ENCODE measurements at places on chromosomes 16 and 17.

DNA sequence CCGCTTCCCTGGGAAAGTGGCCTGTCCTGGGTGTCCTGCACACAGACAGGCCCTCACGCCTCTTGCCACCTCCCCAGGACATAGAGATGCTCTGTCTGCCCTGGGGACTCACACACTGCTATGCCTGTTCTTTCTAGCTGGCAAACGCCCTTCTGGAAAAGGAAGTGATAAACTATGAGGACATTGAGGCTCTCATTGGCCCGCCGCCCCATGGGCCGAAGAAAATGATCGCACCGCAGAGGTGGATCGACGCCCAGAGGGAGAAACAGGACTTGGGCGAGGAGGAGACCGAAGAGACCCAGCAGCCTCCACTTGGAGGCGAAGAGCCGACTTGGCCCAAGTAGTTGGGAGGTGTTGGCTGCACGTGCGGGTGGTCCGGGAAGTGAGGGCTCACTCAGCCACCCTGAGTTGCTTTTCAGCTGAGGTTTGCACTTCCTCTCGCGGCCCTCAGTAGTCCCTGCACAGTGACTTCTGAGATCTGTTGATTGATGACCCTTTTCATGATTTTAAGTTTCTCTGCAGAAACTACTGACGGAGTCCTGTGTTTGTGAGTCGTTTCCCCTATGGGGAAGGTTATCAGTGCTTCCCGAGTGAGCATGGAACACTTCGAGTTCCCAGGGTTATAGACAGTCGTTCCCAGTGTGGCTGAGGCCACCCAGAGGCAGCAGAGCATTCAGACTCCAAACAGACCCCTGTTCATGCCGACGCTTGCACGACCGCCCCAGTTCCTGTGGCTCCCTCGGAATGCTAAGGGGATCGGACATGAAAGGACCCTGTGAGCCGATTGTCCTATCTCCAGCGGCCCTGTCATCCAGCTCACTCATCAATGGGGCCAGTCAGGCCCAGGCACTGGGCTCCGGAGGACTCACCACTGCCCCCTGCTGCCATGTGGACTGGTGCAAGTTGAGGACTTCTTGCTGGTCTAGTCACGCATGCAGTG, 3.5 kb upstream of the RPL13 start:
- peak; percentile 76 for DNase-seq

- no peak for DNase-seq
Observed at GRCh38 chr17:6387442-6387841, 47.5 kb downstream of the AIPL1 start.

DNA sequence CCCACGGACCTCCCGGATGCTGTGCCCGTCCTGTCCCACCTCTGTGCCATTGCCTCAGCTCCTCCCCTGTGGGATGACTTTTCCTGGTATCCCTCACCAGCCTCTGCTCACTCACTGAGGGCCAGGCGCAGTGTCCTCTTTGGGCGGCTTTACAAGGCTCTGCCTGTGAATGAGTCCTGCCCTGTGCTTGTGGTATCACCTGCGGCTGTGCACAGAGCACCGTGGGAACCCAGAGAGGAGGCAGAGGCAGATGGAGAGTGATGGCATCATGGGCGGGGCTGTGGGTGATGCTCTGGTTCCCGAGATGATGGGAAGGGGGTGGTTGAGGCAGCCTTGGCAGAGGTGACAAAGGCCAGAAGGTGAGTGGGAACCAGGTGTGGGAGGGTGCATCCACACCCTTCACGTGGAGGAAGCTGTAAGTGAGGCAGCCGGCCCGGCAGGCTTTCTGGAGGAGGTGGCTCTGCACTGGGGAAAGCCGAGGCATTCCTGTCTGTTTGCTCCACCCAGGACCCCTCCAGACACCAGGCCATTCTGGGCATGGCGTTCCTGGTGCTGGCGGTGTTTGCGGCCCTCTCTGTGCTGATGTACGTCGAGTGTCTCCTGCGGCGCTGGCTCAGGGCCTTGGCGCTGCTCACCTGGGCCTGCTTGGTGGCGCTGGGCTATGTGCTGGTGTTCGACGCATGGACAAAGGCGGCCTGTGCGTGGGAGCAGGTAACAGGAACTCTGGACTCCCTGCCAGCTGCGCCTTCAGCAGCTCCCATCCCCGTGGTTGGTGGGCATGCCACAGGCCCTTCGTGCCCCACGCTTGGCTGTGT, 23.8 kb downstream of the ADCY7 start:
- no peak for DNase-seq

GRCh38 chr17:73541111-73541510, 103.1 kb downstream of the SDK2 start:
- no peak for DNase-seq

DNA sequence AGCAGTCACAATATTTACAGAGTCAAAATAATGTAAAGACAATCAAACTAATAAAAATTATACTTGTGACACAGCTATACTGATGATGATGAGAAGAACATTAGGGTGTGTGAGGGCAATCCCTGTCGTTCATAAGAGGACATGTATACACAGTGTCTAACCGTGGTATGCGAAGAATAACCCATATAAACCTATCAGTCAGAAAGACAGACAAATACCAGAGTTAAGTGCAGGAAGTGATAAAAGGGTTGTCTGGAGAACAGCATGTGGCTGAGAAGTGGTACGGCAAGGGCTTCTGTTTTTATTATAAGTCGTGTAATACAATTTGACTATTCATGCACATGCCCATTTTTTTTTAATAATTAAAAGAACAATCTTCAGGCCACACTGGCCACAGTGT, 46.7 kb downstream of the LMF1 start:
- peak; percentile 26 for DNase-seq

DNA sequence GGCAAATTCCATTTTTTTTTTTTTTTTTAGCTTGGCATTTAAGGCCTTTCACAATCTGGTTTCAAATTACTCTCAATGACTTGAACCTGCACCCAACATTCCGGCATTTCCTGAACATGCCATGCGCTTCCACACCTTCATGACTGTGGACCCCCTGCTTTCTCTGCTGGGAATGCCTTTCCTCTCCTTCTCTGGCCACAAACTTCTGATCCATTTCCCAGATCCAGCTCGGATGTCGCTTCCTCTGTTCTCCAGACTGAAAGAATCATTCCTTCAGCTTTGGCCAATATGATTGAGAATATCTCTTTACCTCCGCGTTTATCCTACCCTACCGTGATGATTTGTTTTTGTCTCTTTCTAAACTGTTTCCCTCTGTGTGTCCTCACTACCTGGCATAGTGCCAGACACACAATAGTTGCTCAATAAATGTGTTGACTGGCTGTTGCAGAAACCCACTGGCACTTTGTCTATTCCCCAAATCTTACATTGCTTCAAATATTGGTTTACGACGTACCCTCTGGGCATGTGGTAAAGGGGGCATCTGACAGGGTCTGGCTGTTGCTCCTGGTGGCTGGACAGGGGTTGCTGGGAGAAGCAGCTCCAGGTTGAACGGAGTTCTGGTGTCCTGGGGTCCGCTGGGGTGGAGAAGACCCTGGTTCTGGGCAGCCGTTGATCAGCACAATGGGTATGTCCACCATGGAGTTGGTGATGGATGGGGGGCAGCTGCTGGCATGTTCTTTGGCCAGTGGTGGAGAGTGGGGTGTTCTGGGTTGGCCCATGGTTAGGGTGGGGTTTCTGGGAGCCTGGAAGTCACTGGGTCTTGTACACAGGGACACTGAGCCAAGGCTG, 14.7 kb downstream of the TNS4 start:
- DNase-seq, result peak; percentile 76

DNA sequence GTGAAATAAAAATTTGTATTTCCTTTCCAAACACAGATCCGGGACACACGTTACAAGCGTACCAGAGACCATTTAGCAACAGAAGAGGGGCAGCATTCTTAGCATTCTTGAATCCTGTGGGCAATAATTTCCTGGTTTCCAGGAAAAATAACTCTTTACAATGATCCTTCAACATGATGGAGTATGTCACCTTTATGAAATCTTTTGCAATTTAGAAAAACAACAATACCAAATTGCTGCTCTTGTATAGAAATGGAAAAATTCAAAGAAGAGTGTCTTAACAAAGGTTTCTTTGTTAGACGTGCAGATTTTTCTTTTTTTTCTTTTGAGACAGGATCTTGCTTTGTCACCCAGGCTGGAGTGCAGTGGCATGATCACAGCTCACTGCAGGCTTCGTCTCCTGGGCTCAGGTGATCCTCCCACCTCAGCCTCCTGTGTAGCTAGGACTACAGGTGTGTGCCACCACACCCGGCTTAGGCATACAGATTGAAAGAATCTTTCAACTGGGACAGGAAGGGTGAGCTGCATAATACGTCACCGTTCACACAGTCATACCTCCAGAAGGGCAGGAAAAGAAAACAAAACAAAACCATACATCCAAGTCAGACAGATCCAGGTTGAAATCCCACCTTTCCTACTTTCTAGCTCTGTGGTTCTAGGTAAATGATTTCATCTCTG, 10.8 kb upstream of the GCSH start:
- no peak for DNase-seq

- DNase-seq, result peak; percentile 58
Observed at GRCh38 chr17:81967533-81968395, 6.8 kb upstream of the NOTUM start.

DNA sequence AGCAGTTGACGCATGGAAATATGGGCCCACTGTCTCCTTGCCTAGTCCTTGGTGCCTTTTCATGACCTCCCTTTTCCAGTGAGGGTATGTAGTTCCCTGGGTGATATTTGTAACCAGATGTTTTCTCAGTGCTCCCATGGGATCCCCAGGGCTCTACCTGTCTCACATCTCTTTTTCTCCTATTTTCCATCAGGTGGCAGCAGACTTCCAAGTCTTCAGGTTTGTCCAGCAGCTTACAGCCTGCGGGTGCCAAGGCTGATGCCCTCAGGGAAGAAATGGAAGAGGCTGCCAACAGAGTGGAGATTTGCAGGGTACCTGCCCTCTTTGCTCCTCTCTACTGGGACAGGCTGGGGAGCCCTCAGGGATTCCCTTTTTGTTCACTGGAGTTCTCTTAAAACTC, 89.1 kb downstream of the ELAC2 start:
- DNase-seq, result peak; percentile 6

DNA sequence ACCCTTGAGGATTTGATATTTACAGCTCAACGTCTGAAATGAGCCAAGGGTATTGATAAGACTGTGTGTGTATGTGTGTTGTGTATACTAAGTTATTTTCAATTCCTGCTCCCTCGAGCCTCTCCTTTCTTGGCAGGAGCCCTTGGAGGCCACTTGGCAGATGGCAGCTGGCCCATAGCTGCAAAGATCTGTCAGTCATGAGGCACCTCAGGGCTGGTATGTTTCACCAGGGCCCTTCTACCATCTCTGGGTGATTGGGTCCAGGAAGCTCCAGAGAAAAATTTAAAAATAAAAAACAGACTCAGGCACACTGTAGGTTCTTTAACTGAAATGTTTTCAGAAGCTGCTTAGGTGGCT, 355.7 kb downstream of the HAPSTR1 start:
- no peak for DNase-seq

DNA sequence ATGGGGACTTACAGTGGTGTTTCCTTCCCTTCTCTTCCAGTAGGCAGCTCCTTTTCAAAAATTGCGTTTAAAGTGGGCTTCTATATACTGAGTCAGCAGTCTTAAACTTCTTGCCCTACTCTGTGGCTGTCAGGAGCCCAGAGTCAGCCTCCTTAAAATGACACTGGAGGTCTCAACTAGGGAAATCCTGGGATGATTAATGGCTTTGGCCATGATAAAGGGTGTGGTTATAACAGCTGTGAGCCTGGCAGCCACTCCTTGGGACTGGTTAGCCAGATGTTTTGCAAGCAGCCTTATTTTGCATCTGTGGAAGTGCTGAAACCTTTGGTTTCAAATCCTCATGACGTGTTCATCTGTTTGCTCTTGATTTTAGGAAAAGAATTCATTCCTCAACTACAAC, 25.0 kb downstream of the TAC4 start:
- DNase-seq, result no peak

- peak; percentile 57 for DNase-seq
Observed at GRCh38 chr17:55770196-55770870, 19.5 kb downstream of the PCTP start.

DNA sequence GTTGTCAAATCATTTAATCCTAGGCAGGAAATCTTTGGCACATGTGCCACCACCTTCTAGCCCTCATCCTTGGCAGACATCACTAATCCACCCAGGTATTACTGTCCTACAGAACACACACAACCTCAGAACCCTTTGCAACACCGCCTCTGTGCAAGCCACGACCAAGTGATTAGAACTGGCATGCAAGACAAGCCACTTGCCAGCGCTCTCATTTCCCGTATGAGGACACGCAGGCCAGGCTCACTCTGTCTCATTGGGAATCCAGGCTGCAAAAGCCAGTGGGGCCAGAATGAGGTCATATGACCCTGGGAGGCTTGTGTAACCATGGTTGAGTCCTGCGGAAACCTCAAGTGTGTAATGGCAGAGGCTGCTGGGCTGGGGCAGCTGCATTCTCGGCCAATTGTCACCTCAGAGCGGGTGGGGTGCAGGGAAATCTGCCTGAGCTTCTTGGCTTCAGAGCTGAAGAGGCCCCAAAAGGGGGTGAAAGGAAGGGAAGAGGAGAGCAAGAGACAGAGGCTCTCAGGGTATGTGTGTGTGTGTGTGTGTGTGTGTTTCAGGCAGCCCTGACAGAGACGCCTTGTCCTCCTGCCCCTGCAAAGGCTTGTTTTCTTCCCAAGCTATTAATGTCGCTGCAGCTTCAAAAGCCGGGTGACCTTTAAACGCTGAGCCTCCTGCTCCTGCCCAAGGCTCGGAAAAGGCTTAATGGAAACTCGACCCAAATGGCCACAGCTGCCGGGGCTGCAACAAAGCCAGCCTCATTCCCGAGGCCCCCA, 43.2 kb upstream of the MRPS23 start:
- peak; percentile 98 for DNase-seq

DNA sequence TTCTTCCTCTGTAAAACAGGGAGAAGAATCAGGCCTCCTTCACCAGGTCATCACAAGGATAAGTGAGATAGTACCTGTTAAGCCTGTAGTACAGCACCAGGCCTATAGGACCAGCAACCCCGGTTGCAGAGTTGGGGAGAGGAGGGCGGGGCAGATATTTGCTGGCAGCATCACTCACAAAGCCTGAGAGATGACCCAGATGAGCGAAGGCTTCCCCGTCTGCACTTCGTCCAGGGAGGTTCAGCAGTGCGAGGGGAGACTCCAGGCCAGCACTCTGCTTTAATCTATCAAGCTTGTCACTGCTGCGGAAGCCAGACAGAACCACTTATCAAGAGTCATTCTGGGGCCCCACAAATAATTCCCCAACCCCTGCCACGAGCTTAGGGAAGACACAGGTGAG, 15.8 kb upstream of the RBBP6 start:
- no peak for DNase-seq

DNA sequence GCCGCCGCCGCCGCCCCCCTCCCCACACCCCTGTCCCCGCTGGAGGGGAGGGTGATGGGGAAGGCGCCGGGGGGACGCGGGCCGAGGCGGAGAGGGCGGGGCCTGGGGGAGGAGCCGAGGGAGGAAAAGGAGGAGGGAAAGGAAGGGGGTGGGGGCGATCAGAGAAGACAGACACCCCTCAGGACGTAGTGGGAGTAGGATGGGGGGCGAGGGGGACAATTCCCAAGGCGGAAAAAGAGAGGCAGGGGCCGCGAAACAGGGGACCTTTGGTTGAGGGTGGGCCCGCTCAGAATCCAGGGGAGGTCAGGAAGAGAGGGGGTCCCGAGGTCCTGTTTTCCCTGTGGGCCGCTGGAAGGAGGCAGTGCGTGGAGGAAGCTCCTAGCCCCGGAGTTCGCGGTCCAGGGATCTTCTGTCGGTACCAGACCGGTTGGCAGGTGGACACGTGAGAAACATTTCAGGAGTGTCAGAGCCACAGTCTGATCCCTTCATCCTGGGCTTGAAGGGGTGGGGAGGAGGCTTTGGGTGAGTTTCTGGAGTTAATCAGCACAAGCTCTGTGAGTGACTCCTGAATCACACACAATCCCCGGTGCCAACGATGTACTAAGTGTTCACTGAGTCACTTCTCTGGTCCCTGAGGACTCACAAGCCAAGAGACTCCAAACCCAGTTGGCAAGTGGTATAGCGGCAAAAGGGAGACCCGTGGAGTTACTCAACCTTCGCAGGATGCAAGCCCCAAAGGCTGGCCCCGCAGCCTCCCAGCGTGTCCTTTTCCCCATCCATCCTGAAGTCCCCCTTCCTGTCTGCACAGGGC, at the start of gene XYLT1:
XYLT1 (minus strand) TSS at position 53 of the 811 bp plus-strand sequence. CDS start 164 bp downstream, outside the sequence.
- DNase-seq, result peak; percentile 99
